ENCODE measurements at places on chromosomes 1 and 21.

DNA sequence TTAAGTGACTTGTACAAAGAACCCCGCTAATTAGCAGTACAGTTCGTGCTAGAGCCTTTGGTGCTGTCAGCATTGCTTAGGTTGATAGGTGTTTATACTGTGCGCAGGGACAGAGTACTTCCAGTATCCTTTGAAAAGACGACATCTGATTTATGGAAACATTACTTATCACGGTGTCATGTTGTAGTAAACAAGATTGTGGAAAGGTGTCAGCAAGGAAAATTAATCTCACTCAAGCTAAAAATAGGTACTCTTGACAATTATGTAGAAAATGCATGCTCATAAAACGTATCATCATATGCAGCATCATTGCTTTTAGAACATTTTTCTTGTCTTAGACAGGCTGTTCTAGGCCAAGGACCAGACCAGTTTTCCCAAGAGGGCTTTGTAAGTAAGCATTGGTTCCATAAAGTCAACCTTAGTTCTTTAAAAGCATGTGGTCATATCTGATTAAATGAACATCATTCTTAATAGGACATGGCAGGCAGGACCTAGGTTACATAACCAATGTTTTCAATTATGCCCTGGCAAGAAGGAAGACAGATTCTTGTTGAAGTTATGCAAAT, 33.0 kb downstream of the SH3BGR start:
- no peak for DNase-seq

- DNase-seq: no peak
Measured at GRCh38 chr1:107138166-107138565, 2.7 kb upstream of the NTNG1 start.

DNA sequence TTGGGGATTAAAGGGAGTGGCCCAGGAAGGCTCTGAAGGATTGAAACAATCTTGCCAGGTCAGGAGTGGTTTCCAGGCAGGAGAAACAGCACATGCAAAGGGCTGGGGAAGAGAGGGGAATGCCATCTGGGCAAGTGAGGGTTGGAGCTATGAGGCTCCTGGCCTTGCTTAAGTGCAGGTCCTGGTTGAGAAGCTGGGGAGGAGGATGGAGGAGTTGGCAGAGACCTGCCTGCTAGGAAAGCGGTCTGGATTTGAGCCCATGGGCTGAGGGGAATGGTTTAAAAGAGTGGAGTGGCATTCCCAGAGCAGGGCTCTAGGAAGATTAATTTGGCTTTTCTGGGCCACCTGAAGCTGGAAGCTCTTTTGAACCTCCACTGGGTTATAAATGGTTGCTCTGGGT, 9.2 kb downstream of the IGSF21 start:
- DNase-seq: no peak

- no peak for DNase-seq
Measured at GRCh38 chr1:244029124-244029523, 22.0 kb upstream of the ZBTB18 start.

GRCh38 chr21:26973226-26973625, 6.3 kb upstream of the ADAMTS5 start:
- no peak for DNase-seq

GRCh38 chr1:39625462-39626273, 13.8 kb downstream of the HEYL start:
- DNase-seq: no peak

DNA sequence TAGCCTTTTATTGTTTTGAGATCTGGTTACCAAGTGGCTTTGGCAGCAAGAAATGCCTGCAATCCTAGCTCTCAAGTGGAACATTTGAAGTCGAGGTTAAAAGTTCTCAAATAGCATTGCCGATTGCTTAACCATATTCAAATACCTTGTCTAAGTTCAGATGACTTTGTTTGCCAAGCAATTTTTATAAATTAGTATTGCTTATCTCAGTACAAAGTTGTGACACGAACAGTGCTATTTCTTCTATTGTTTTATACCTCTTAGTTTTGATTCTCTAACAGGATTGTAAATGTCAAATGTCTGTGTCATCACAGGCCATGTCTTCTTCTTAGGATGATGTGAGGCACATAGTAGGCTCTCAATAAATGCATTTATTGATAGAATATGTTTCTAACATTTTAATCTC, 633.3 kb downstream of the PTPRC start:
- DNase-seq: no peak

All from mesenteric fat pad (tissue), 1 donor.